MG63 (cell line): ENCODE measurements at places on chromosomes 12 and 14. TPM values are rescaled to one million over a fixed set of nuclear protein-coding genes. Genes with fewer than 3 reads are reported as not detected.

The PRB2 gene
- total RNA-seq, result not detected in 2 replicates

- no peak for DNase-seq
These were observed 69.4 kb upstream of the ACTN1 start for GRCh38 chr14:69048456-69048855.

- DNase-seq, result peak; percentile 65
These were observed 44.7 kb upstream of the ATP23 start for GRCh38 chr12:57896434-57897201.

DNA sequence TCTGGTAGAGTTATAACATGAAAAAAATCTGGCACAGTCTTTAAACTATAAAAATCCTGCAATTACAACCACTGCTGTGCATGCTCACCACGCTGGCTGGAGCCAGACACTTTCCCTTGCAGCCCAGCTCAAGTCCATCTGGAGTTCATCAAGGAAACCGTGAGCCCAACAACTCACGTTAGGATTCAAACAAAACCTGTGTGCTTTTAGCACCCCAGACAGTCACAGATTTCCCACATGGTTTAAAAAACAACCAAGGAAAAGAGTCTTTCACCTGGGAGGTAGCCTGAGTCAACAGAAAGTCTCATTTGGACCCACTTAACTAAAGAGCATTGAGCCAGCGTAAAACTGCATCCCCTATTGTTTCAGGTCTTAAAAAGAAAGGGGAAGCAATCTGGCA lies 4.7 kb downstream of the LRIG3 start:
- DNase-seq, result peak; percentile 73

GRCh38 chr14:104705340-104706047 lies 16.1 kb downstream of the INF2 start:
- no peak for DNase-seq

- DNase-seq, result peak; percentile 34
These were observed 88.9 kb downstream of the PTGER2 start for GRCh38 chr14:52402812-52403526.

- no peak for DNase-seq
These were observed 56.5 kb upstream of the ATF1 start for GRCh38 chr12:50707396-50707795.
